HuH-7 (cell line): ENCODE measurements at places on chromosomes 1 and 21.
A peak's percentile ranks its signal among the peaks of the same experiment; 100 is the strongest.

DNA sequence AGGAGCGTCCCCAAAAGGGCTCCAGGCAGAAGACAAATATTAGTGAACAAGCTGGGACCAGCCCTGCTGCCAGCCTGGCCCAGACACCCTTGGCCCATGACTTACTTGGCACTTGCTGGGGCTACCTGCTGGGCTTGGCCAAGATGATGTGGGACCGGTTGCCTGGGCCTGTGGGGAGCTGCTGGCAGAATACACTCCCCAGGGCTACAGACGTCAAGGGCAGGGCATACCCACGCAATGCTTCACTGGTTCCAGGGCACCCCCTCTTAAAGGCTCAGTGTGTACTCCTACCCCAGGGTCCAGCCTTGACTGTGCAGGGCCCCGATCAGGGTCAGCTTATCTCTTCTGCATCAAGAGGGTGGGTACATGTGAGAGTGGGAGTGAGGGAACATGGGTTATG is 106.5 kb upstream of the SLC2A1 start:
- DNase-seq: no peak

- DNase-seq: no peak
Measured at GRCh38 chr1:191290441-191290840, 812.8 kb upstream of the BRINP3 start.

- DNase-seq: no peak
Measured at GRCh38 chr1:12478612-12478985, 139.4 kb downstream of the DHRS3 start.

GRCh38 chr1:75615613-75616435 is 4.9 kb upstream of the SLC44A5 start:
- peak; percentile 46 for DNase-seq

DNA sequence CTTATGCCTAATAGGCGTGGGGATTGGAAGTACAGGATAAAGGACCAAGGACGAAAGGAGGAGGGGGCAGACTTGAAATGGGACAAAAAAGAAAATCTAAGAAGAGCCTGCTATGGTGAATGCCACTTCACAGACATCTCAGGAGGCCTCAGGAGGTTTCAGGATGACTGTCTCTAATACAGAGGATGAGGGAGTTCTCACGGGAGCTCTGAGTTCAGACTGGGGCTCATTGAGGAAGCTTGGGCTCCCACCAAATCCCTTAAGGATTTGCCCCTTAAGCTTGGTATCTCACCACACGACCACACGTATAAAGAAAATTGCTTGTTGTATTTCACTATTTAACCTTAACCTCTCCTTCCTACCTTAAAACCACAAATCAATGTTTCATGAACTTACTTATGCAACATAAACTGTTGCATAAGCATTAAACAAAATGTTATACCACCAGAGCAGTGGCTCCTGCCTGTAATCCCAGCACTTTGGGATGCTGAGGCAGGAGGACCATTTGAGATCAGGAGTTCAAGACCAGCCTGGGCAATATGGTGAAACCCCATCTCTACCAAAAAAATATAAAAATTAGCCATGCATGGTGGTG is 12.4 kb downstream of the SLC30A1 start:
- no peak for DNase-seq

- DNase-seq: no peak
Measured at GRCh38 chr1:247845693-247846017, 4.0 kb upstream of the OR11L1 start.

GRCh38 chr1:29236712-29237128 is 398 bp downstream of the PTPRU start:
- no peak for DNase-seq

GRCh38 chr1:8107897-8108296 is 81.8 kb upstream of the ERRFI1 start:
- no peak for DNase-seq

DNA sequence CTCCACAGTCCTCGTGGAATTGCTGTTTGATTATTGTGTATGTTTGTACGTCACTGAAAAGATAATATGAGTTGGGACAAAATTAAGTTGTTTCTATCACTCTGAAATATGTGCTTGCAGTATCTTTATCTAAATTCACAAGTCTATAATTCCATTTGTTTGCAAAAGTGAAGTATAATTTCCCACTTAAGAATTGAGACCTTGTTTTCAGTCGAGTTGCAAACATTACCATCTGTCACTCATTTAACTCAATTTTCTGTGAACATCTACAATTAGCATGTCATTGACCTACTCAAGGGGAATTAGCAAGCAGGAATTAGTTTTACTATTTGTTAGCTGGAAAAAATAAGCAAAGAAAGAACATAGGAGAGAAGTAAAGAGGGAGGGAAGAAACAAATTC is 195.8 kb downstream of the TPR start:
- DNase-seq: no peak

GRCh38 chr21:40345711-40346321 is 478.6 kb downstream of the PCP4 start:
- no peak for DNase-seq

DNA sequence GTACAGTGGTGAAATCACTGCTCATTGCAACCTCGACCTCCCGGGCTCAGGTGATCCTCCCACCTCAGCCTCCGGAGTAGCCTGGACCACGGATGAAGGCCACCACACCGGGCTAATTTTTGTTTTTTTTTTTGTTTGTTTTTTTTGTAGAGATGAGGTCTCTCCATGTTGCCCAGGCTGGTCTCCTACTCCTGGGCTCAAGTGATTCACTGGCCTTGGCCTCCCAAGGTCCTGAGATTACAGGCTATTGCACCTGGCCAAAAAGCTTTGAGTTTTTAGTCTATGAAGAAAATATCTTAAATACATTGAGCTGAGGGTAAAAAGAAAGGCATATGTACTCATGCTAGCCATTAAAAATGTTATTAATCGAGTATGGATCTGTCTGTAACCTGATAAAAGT is 3.6 kb downstream of the TMEM50A start:
- DNase-seq: no peak

DNA sequence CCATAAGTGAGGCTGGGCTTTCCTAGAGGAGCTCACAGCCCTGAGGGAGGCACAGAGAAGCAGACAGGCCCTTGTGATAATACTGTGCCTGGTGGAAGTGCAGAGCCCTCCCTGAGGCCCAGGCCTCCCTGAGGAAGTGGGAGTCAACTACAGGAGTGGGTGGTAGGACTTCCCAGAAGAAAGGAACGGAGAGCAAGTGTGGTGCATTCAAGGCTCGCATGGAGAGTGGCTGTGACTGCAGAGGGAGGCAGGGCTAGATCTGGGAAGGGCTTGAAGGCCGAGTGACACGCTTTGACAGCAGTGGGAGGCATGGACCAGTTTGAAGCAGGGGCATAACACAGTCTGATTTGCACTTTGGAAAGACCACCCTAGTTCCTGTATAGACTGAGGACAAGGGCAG is 37.3 kb downstream of the AZIN2 start:
- no peak for DNase-seq

GRCh38 chr1:32925403-32926162 is 24.4 kb upstream of the TMEM54 start:
- no peak for DNase-seq

DNA sequence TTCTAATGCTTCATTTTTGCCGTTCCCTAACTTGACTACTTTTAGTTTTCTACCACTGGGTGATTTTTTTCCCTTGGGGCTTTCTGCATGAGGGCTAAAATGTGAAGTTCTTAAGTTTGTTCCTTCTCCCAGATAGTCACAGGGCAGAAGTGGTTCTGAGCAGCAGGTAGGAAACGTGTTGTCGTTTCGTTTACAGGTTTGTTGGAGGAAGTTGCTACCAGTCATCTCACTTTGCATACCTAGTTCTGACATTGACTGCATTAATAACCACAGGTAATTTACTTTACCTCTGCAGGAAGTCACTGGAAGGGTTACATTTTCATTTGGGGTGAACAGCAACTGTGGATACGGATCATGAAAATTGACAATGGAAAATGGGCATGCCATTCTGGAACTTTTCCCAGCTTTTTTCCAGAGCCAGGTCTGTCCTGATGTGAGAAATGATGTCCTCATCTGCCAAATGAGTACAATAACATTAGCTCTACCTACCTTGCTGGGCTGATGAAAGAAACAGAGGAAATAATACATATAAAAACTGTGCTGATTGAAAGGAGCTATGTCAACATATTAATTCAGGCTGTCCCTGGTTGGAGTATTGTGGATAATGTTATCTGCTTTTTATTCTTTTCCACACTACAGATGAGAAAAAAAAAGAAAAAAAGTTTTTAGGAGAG is 94.2 kb downstream of the DISC1 start:
- DNase-seq: no peak

DNA sequence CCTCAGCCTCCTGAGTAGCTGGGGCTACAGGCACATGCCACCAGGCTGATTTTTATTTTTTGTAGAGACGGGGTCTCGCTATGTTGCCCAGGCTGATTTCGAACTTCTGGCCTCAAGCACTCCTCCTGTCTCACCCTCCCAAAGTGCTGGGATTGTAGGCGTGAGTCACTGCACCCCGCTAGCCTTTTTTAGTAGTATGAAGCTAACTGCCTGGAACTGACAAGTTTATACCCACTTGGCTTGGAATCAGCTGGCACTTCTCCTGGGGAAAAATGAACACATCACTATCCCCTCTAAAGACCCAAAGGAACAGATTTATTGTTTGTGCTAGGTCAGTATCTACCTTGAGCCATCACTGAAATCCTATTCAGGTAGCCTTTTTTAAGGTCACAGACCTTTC is 19.0 kb downstream of the TMEM63A start:
- no peak for DNase-seq

DNA sequence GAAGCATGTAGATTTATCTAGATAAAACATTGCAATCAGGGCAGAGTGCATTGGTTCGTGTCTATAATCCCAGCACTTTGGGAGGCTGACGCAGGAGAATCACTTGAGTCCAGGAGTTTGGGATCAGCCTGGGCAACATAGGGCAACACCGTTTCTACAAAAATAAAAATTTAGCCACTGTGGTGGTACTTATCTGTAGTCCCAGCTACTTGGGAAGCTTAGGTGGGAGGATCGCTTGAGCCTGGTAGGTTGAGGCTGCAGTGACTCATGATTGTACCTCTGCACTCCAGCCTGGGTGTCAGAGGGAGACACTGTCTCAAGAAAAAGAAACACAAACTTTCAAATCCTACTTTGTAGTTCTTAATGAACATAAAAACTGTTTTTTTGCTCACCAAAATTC is 64.2 kb upstream of the RCC1 start:
- no peak for DNase-seq

GRCh38 chr21:45027241-45028196 is 46.9 kb upstream of the ADARB1 start:
- DNase-seq: no peak

- DNase-seq: peak; percentile 92
Measured at GRCh38 chr1:15525050-15526020, 1.3 kb upstream of the DNAJC16 start.

- no peak for DNase-seq
Measured at GRCh38 chr1:175553280-175553679, 190.1 kb downstream of the TNR start.

DNA sequence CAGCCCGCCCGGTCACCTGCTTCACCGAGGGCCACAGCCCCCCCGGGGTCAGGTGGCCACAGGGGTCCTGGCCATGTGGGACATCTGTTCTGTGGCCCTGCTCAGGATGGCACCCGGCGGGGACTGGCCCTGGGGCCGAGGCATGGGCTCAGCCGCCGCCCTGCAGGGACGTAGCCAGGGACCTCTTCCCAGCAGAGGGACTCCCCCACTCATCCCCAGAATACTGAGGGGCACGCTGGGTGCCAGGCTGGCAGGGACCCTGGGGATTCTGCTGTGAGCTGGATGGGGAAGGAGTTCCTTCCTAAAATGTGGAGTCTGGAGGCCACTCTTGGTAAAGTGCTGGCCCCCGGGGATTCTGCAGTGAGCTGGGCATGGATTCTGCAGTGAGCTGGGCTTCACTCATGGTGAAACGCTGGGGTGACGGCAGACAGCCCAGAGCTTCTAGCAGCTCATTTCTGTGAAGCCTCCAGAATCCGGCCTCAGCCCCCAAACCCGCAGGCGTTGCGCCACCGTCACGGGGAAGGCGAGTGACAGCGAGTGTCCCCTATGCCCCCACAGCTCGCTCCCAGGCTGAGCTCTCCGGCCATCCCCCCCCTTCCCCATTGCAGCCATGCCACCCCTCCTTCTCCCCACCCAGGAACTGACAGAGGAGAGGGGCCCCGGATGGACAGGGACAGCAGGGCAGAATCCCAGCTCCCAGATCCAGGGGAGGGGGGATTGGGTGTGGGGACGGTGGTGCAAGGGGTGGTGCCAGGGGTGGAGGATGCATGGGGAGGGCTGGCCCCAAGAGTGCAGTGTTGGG is 1.4 kb downstream of the ITGB2 start:
- no peak for DNase-seq

- DNase-seq: no peak
Measured at GRCh38 chr1:47713975-47714767, 276.3 kb downstream of the FOXD2 start.

- DNase-seq: no peak
Measured at GRCh38 chr1:43776043-43776761, 68.9 kb downstream of the ST3GAL3 start.

GRCh38 chr1:3134381-3135072 is 65.5 kb downstream of the PRDM16 start:
- DNase-seq: no peak

GRCh38 chr1:221557013-221557412 is 184.9 kb downstream of the DUSP10 start:
- DNase-seq: no peak

DNA sequence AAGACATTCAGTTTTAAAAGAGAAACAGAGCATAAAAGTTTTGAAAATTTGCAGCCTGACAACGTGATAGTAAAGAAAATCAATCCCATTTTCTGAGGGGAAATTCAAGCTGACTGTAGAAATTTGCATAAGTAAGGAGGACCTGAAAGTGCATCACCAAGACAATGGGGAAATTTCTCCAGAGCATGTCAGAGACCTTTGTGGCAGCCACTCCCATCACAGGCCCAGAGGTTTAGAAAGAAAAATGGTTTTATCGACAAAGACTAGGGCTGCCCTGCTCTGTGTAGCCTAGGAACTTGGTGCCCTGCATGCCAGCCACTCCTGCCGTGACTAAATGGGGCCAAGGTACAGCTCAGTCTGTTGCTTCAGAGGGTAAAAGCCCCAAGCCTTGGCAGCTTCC is 1640.2 kb upstream of the PRMT6 start:
- DNase-seq: no peak

- peak; percentile 23 for DNase-seq
Measured at GRCh38 chr1:113027007-113027406, 46.0 kb upstream of the LRIG2 start.

DNA sequence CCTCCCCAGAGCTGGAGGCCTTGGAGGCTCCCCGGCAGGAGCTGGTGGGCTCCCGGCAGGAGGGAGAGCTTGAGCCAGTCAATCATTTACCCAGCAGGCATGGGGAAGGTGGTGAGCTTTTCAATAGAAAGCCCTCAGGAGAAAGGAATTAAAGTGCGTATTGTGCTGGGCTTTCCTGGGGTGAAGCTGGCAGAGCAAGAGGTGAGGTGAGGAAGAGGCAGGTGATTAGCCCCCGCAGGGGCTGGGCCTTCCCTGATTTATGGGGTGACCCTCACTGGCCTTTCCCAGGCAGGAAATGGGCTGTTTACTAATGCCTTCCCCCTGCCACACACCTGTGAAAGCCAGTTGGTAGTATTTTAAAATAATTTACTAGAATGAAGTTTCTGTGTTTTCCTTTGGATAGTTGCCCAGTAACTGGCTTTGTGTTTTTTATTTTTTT is 25.8 kb downstream of the CLDN14 start:
- DNase-seq: no peak

- no peak for DNase-seq
Measured at GRCh38 chr1:202935844-202936243, 8.8 kb upstream of the KLHL12 start.

- peak; percentile 87 for DNase-seq
Measured at GRCh38 chr1:6245086-6245868, 1.3 kb downstream of the HES3 start.

- no peak for DNase-seq
Measured at GRCh38 chr1:172397221-172397620, 23.3 kb upstream of the C1orf105 start.

GRCh38 chr1:173355281-173356031 is 121.7 kb upstream of the PRDX6 start:
- no peak for DNase-seq
